Upper lobe of right lung (tissue), 1 donor: ENCODE measurements at places on chromosomes 5 and 9. TPM values are rescaled to one million over a fixed set of nuclear protein-coding genes. Genes with fewer than 3 reads are reported as not detected.

IFNB1 gene
- not detected for total RNA-seq

ADAMTS13 gene
- total RNA-seq, result 2.0 TPM

MTAP gene
- total RNA-seq, result 40.6 TPM

DNA sequence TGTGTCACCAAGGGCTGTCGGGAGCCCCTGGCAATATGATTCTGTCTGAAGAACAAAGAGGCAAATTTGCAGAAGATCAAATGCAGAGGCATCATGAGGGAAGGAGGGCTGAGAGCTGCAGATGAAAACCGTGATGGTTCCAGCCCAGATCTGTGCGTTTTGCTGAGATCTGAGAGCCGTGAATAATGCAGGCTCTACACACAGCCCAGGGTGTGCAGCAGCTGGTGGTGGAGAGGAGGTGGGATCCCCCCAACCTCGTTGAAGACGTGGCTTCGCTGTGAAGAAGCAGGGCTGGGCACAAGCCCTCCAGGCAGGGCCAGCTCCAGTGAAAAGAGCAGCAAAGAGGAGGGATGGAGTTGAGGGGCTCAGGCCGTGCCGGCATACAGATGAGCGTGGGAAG lies 75.5 kb downstream of the TSPAN17 start:
- no peak for DNase-seq

DNA sequence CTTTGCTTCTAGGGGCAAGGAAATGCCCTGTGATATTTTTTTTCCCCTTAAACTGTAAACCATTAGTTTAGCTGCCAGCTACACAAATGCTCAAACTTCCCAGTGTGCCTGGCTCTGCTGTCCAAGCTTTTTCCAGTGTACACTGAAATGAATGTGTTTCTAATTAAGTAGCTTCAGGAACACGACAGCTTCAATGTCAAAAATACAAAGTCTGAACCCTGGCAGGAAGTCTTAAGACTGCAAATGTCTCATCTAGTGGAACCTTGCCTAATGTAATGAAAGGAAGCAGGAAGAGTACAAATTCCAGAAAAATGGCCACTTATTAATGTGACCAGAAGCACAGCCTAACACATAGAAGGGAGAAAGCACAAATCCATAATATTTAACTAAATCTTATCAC lies 255.2 kb downstream of the CRB2 start:
- no peak for DNase-seq

DNA sequence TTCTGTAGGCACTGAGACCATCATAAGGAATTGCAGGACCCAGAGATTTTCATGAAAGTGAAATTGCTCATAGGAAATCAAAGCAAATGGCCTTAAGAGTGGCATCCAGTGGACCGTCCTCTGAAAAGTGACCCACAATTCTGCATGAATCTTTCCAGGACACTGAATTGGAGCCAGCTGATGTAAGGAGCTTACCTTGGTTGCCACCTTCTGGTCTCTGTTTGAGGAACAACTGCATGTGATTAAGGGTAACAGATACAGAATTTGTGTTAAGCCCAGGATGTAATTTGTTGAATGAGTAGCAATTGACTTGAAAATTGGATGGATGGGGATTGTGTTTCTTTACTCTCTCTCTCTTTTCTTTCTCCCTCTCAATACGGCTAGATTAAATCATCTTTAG lies 49.9 kb upstream of the GAS1 start:
- DNase-seq, result no peak
